GM18507 (cell line): ENCODE measurements at places on chromosomes 7 and 10.

DNA sequence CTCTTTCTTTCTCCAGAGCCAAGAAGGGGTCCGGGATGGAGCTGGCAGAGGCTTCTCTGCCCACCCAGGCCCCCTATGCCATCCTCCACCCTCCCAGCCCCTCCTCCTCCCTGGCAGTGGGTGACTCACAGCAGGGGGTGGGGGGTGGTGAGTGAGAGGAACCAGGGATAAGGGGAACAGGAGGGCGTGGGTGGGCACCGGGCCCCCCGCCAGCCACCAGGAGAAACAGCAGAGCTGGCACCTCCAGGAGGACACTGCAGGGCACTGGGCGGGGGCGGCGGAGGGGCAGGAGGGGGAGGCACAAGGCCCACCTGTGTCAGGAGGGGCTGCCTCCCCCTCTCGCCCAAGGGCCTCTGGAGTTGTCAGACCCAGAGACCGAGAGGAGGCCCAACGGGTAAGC is 56.0 kb downstream of the CAMK2B start:
- DNase-seq: no peak

DNA sequence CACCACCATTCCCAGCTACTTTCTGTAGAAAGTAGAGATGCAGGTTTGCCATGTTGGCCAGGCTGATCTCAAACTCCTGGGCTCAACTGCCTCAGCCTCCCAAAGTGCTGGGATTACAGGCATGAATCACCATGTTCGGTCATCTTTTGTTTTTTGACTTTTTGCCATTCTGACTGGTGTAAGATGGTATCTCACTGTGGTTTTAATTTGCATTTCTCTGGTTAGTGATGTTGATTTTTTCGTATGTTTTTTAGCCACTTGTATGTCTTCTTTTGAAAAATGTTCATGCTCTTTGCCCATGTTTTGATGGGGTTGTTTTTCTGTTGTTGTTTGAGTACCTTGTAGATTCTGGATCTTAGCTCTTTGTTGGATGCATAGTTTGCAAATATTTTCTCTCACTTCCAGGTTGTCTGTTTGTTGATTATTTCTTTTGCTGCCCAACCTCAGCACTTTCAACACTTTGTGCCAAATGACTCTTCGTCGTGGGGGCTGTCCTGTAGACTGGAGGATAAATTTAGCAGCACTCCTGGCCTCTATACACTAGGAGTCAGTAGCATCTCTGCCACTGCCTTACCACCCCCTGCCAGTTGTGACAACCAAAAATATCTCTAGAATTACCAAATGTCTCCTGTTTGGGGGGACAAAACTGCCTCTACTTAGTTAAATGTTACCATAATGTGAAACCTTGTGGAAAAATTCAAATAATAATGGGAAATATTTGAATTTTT is 6.5 kb upstream of the CPED1 start:
- no peak for DNase-seq

DNA sequence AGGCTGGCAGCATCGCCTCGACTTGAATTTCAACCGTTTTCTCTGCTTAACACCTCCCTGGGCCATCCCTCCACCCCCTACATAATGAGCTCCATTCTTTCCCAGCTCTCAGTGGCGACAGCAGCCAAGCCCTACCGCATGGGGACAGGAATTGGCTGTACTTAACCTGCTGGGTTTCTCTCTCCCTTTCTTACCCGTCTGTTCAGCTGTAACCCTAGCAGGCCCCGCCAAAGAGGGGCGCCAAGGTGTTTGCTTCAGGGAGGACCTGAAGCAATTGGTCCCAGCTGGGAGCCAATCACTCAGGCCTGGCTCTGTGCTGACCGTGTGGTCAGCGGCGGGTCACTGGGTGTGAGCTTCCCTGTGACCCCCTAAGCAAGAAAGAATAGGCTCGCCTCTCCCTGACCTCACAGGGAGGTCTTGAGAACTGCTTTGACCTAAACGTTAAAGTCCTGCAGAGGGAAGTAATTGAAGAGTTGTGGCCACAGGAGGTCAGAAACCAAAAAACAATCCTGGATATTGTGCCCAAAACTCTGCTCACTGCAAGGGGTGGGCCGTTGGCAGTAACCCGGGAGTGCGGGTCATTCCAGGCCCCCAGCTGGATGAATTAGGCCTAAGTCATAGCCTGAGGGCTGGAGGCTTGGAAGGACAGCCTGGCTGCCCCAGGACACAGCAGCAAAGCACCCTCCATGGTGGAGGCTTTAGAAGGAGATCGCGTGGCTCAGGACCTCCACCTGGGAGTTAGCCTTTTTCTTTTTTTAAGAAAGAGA is 114.6 kb downstream of the ITIH5 start:
- DNase-seq: no peak

GRCh38 chr10:95172851-95173250 is 21.2 kb upstream of the ACSM6 start:
- DNase-seq: no peak

DNA sequence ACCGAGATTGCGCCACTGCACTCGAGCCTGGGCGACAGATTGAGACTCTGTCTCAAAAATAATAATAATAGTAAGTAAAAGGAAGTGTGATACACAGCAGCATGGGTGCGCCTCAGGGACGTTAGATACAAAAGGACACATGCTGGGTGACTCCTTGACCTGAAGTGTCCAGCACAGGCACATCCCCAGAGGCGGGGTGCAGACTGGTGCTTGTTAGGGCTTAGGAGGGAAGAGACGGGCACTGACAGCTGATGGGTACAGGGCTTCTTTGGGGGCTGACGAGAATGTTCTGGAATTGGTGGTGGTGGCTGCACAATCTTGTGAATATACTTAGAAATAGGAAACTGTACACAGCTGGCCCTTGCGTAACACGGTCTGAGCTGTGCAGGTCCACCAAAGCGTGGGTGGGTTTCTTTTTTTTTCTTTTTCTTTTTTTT is 61.8 kb upstream of the DNAJB6 start:
- DNase-seq: no peak
